GM19239 (cell line): ENCODE measurements at places on chromosomes 3 and 15.

GRCh38 chr3:14227856-14228255 lies 49.2 kb downstream of the LSM3 start:
- no peak for DNase-seq

DNA sequence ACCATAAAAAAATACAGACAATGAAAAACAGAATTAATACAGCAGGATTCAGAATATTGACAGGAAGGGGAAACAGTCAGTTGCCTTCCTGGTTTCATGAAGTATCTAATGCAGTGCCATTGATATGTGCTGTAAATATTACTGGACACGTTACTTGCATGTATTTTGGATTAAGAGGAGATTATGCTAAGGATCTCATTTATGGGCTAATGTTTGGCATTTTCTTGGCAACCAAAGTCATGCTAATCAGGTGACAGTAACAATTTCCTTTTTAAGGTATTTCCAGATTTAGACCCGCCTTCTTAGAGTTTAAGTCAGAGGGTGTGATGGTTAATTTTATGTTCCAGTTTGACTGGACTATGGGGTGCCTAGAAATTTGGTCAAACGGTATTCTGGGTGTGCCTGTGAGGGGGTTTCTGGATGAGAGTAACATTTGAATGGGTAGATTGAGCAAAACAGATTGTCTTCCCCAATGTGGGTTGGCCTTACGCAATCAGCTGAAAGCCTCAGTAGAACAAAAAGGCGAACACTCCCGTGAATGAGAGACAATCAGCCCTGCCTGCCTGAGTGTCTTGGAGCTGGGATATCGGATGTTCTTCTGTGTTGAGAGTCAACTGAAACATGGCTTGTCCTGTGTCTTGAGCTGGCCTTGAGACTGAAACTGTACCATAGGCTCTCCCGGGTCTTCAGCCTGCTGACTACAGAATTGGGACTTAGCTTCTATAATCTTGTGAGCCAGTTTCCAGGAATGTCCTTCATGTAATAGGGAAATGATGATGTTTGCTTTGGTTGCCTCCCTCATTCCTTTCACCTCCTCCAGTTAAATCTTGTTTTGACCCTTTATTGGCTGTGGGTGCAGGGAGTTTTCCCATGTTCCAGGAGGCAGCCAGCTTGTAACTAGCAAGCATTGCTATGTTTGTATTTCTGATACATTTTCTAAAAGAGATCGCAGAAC lies 10.5 kb downstream of the SQOR start:
- DNase-seq, result no peak

- DNase-seq, result peak; percentile 10
Observed at GRCh38 chr3:131716007-131716406, 213.2 kb upstream of the MRPL3 start.

DNA sequence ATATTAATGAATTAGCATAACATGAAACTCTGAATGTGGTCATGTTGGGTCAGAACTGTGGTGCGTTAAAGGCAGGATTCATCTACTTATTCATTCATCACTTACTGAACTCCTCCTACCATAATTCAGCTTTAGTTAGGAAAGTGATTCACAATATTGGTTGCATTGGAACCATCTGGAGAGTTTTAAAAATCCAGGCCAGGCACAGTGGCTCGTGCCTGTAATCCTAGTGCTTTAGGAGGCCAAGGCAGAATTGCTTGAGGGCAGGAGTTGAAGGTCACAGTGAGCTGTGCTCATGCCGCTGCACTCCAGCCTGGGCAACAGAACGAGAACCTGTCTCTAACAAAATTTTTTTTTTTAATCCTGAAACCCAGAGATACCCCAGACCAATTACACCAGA lies 44.2 kb upstream of the ATG7 start:
- no peak for DNase-seq
